Naive thymus-derived CD4-positive, alpha-beta T cell (primary cell): ENCODE measurements at places on chromosomes 7 and 10. TPM values are rescaled to one million over a fixed set of nuclear protein-coding genes. Genes with fewer than 3 reads are reported as not detected.

Gene DGKI
- not detected for total RNA-seq

Gene TMEM236
- not detected for total RNA-seq

Gene SPACDR
- total RNA-seq, result 7.8 TPM

Gene PPP1R9A
- not detected for total RNA-seq

Gene SPAM1
- total RNA-seq, result not detected

Gene FAM241B
- 11.1 TPM for total RNA-seq

Gene KIAA1217
- total RNA-seq, result not detected

Gene KDM7A
- total RNA-seq, result 59.1 TPM

Gene PRSS58
- not detected for total RNA-seq

Gene LRRC4
- total RNA-seq, result 0.94 TPM

Gene GPR158
- total RNA-seq, result not detected

Gene EIF5AL1
- total RNA-seq, result not detected

Gene PHKG1
- 4.1 TPM for total RNA-seq

Gene ELN
- 0.67 TPM for total RNA-seq

Gene CTAGE4
- total RNA-seq, result 6.0 TPM

Gene TRPV6
- total RNA-seq, result not detected

Gene SLC29A3
- total RNA-seq, result 6.7 TPM

Gene IGFBP3
- total RNA-seq, result 8.8 TPM

Gene ANKRD61
- total RNA-seq, result not detected

Gene UTF1
- not detected for total RNA-seq

Gene LIPN
- not detected for total RNA-seq

Gene ZNF722
- total RNA-seq, result not detected

Gene PNLIPRP3
- total RNA-seq, result not detected

Gene SAMD9
- 23.7 TPM for total RNA-seq

Gene TBXAS1
- total RNA-seq, result 70.9 TPM

Gene RTKN2
- 1.4 TPM for total RNA-seq

Gene AZGP1
- not detected in 2 replicates for total RNA-seq

Gene IL6
- total RNA-seq, result not detected

Gene MSMB
- not detected in 2 replicates for total RNA-seq

Gene NPTX2
- total RNA-seq, result 0.07 TPM in 1 of 2 replicates, not detected in the other

Gene CLRN3
- not detected for total RNA-seq

Gene ASIC3
- total RNA-seq, result 13.7 TPM

Gene TMEM196
- total RNA-seq, result not detected

Gene EBF3
- total RNA-seq, result not detected in 2 replicates

Gene KIF20B
- 20.1 TPM for total RNA-seq

Gene ARL4A
- 78.8 TPM for total RNA-seq

Gene CDC14C
- not detected for total RNA-seq

Gene PHF14
- total RNA-seq, result 36.7 TPM
